ENCODE measurements at places on chromosomes 3 and 15.

GRCh38 chr15:88131937-88132336, 124.6 kb downstream of the NTRK3 start:
- DNase-seq: no peak

GRCh38 chr3:126521122-126521891, 2.6 kb upstream of the CHST13 start:
- DNase-seq: no peak

DNA sequence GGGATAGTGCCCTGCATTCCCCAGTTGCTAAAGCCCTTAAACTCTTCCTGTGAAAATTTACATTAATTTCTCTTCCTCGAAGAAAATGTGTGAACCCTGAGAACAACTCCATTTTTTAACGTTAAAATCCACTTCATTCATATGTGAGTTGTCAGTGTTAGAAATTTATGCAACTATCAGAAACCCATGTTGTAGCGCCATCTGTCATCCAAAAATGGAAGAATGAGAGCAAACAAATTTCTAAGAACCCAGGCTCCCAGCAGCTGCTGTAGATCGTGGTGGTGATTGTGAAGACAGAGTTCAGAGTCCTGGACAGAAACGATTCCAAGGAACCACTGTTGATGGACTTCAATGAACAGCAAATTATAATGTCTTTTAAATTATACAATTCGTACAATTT, 179.7 kb upstream of the NDN start:
- DNase-seq: peak; percentile 54

- DNase-seq: no peak
These were observed 416.2 kb downstream of the IGSF11 start for GRCh38 chr3:118618247-118619040.

DNA sequence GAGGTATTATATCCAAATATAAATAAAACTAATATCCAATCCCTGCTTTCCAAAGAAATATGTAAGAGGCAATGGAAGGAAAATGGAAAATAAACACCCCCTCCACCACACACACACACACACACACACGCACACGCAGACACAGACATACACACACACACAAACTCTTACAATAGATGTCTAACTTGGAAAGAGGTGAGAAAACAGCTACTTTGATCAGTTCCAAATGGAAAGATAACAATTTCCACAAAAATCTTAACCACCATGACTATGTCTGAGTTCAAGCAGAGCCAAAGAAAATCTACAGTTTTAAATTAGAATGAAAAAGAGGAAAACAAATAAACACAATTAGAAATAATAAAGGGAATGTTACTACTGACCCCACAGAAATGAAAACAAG, 285.3 kb upstream of the TGFBR2 start:
- no peak for DNase-seq

DNA sequence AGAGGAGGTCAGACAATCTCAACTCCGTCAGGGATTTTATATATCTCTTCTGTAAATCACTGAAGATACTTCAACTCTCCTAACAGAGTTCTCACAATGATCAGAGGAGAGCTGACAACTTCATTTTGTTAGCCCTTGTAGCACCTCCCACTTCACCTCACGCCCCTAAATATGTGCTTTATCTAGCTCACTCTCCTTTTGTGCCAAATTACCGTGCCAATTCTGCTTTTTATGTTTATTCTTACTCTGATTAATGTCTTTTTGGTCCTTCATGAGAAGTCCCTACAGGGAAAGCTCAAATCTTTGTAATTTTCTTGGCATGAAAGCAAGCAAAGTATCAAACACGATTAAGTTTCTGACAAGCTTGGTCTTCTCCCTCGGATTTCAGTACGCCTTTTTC, 636.1 kb upstream of the NAALADL2 start:
- no peak for DNase-seq

- no peak for DNase-seq
These were observed 161.0 kb downstream of the NAALADL2 start for GRCh38 chr3:175020101-175020500.

GRCh38 chr3:20110826-20111225, 70.6 kb downstream of the KAT2B start:
- DNase-seq: no peak

- DNase-seq: no peak
These were observed 38.5 kb upstream of the RASGRP1 start for GRCh38 chr15:38602910-38603670.

- peak; percentile 89 for DNase-seq
These were observed 599.0 kb downstream of the MAGI1 start for GRCh38 chr3:65439641-65440284.

DNA sequence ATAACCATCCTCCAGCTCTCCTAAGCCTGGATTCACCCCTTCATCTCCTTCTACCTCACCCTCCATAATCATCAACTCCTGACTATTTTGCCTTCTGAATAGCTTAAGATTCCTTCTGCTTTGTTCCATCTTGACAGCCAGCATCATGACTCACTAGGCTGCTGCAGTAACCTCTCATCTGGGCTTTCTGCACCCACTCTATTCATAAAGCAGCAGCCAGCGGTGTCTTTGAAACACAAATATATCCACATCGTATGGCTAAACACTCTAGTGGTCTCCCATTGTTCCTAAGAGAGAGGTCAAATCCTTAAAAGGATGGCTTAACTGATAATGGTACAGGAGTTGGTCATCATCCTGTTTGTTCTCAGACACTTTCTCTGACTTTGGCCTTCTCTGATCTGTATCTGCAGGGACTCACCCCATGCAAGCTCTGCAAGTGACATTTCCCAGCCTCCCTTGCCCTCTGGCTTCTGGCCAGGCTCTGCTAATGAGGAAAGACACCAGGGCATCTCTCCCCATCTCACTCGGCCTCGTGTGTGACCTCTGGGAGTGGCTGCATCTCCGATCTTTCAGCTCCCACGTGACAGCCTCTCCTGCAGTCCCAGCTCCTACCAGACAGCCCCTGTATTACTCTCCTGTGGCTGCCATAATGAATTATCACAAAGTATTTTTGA, 6.2 kb downstream of the GRK7 start:
- DNase-seq: no peak

DNA sequence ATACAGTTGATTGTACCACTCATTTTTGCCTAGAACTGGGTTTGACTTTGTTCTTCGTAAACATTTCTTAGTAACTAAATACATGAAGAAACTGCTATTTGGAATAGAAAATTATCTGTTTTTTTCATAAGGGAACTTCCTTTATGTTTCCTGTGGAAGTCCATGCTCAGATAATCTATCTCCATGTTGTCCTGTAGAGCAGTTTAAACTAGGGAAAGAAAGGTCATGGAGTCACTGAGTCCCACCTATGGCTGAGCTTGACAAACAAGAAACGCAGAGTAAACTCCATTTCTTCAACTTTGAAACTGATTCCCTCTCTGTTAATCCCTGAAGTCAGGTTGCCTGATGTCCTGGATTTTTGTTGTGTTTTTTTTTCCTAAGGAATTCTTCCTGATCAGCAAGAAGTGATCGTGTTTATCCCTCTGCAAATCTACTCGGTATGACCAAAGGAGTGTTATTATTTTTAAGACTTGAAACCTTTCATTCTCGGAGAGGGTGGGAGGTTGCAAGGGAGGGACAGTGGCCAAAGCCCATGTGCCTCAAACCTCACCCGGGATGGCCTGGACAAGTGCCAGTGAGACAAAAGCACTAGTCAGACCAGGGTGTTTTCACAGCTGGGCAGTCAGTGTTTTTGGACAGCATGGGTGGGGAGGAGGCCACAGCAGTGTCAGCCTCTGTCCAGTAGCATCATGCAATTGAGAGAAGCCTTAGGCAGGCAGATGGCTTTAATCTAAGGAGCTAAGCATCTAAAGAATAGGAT, 129.8 kb upstream of the PHLDB2 start:
- DNase-seq: no peak

- DNase-seq: no peak
These were observed 131.0 kb downstream of the PDZRN3 start for GRCh38 chr3:73493543-73494308.

GRCh38 chr3:30393079-30393478, 213.3 kb upstream of the TGFBR2 start:
- no peak for DNase-seq

GRCh38 chr3:126267169-126267975, 87.0 kb upstream of the ALDH1L1 start:
- DNase-seq: peak; percentile 46

DNA sequence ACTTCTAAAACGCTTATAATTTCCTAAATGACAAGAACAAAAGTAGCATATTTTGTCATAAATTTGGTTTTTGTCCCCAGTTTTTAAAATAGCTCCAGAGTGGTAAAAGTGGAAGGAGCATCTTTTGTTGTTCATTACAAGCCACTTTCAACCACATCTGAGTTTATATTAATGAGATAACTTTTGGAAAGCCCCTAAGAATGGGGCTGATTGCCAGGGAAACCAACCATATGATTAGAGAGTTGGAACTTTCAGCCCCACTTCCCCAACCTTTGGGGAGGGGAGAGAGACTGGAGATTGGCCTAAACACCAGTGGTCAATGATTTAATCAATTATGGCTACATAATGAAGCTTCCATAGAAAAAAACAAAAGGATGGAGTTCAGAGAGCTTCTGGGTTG, 57.4 kb downstream of the CPA3 start:
- no peak for DNase-seq

DNA sequence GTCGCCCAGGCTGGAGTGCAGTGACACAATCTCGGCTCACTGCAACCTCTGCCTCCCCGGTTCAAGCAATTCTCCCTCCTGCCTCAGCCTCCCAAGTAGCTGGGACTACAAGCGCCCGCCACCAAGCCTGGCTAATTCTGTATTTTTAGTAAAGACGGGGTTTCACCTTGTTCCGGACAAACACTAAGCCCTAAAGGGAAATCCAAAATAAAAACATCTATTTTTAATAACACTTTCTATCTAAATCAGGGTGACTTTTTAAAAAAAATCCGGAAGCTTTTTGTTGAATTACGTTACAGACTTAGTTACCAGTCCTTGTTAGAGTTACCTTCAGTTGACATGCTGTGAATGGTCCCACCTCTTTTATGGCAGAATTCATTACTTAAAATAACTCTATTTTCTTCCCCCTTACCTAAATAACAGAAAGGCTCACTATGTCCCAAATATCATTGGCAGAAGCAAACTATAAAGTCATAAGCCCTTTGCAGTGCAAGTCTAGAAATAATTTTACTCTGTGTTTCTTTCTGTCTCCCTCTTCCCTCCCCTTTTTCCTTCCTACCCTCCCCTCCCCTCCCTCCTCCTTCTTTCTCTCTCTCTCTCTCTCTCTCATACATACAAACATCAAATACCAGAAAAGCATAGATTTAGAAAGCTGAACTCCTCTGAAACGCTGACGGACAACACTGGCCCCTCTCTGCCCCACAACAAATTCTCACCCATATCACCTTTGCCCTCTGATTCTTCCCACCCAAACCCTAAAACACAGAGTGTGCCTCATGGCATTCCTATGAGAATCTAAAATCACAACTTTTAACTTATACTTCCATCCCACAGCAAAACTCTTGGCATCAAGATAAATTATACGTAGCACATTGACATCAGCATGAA, 18.3 kb downstream of the THBS1 start:
- no peak for DNase-seq

DNA sequence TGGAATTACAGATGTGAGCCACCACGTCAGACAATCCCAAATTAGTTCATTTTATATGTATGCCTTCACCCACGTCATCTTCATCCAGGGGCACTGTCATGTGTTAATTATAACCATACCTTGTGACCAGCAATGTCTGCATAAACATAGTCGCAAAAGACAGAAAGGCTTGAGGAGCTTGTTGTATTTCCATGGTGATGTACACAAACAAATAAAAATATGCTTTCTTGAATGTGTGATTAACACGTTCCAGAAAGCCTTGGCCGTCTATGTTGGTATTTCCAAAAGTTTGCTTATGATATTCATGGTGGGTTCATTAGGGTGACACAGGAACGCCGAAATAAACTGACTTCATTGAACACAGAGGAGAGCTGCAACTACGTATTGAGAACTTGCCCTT, 524.7 kb upstream of the ZNF717 start:
- DNase-seq: no peak
